Kidney epithelial cell (primary cell): ENCODE measurements at places on chromosomes 16 and 17. TPM values are rescaled to one million over a fixed set of nuclear protein-coding genes. Genes with fewer than 3 reads are reported as not detected.

DNA sequence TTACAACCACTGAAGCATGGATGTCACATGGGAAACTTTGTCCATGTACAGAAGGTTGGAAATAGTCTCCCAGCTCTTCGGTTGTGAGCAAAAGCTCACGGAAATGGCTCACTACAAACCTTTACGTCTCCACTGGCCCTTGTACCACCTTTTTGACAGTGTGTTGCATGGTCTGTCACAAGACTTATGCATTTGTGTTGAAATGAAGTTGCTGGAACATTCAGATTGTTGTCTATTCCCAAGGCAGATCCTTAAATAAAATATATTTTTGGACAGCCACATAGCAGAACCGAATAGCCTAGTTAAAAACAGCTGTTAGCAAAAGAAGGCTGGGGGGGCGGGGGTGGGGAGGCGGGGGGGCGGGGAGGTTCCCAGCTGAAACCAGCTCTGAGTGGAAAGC lies 39.2 kb downstream of the KNOP1 start:
- no peak for DNase-seq

- no peak for DNase-seq
Measured at GRCh38 chr16:58503863-58504688, 4.1 kb downstream of the NDRG4 start.

GRCh38 chr16:30641378-30641982 lies 9.3 kb upstream of the PRR14 start:
- no peak for DNase-seq

The DNAH9 gene
- 0.08 and 0.21 TPM in 2 replicates for total RNA-seq

The TEX14 gene
- total RNA-seq: 0.04 and 0.07 TPM in 2 replicates
